H4 (cell line): ENCODE measurements at places on chromosomes 6 and 20. TPM values are rescaled to one million over a fixed set of nuclear protein-coding genes. Genes with fewer than 3 reads are reported as not detected.
A peak's percentile ranks its signal among the peaks of the same experiment; 100 is the strongest.

- no peak for DNase-seq
Observed at GRCh38 chr6:31702405-31702818, 712 bp downstream of the ABHD16A start.

GRCh38 chr20:62118113-62119043 is 3.9 kb upstream of the LSM14B start:
- DNase-seq: no peak

GRCh38 chr6:138372711-138373463 is 4.8 kb upstream of the SMIM28 start:
- DNase-seq: no peak

GRCh38 chr6:144190593-144190992 is 40.3 kb downstream of the STX11 start:
- no peak for DNase-seq

- DNase-seq: no peak
Observed at GRCh38 chr20:59455402-59456341, 148.7 kb upstream of the PHACTR3 start.

GRCh38 chr20:31476643-31477215 is 1.6 kb downstream of the REM1 start:
- DNase-seq: no peak

GRCh38 chr6:31851485-31851832 is 11.2 kb downstream of the NEU1 start:
- no peak for DNase-seq

GRCh38 chr6:111520524-111520923 is 37.5 kb upstream of the REV3L start:
- DNase-seq: no peak

- peak; percentile 81 for DNase-seq
Observed at GRCh38 chr6:68559716-68560115, 75.4 kb upstream of the ADGRB3 start.

DNA sequence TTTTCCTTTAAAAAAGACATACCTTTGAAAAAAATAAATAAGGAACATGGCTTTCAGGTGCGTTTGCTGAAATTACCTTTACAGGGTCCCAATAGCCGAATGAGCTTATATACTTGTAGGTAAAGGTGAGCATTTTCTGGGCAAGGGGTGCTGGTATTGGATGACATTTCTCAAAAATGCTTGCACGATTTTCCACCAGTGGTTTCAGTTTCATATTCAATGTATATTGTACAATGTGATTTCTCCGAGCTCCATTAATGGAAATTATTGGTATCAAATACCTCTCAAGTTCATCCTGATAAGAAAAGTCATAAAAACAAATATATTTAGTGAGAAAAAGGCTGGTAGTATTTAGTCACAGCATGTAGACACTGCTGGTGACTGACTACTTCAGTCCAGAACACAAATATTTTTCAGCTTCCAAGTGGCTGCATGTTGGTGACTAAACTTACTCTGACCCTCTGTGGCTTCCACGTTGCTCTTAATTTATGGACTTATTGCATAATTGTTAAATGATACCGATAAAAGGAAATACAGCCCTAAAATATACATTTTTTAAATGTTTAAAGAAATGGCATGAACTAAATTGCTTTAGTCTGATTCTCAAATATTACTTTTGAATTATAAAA is 32.9 kb upstream of the ZBTB24 start:
- no peak for DNase-seq

The ANKRD6 gene
- total RNA-seq: 3.2 and 3.4 TPM in 2 replicates

The ME1 gene
- total RNA-seq: 49.6 and 53.1 TPM in 2 replicates

The LGSN gene
- 0.23 TPM in 1 of 2 replicates, not detected in the other for total RNA-seq

The TRDN gene
- total RNA-seq: 0.08 and 0.51 TPM in 2 replicates
